ENCODE measurements at places on chromosomes 2 and 18.

GRCh38 chr2:42054714-42055430 lies 7.1 kb downstream of the PKDCC start:
- DNase-seq, result no peak

DNA sequence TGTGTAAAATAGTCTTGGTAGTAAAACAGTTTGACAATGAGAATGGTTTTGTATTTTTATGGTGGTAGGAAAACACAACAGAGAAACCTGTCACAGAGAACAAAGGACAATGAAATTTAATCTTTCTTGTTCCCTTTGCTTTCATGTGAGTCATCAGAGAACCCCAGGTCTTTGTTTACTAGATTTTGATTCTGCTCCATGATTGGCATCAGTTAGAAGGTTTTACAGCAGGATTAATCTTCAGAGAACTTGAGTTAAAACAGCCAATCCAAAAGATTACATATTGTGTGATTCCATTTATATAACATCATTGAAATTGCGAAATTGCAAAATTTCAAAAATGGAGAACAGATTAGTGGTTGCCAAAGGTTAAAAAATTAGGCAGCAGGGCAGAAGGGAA lies 2.5 kb downstream of the APLF start:
- no peak for DNase-seq

GRCh38 chr18:48869591-48869990 lies 81.2 kb downstream of the SMAD7 start:
- DNase-seq, result no peak

GRCh38 chr2:241116606-241117560 lies 14.8 kb upstream of the MTERF4 start:
- DNase-seq, result no peak

DNA sequence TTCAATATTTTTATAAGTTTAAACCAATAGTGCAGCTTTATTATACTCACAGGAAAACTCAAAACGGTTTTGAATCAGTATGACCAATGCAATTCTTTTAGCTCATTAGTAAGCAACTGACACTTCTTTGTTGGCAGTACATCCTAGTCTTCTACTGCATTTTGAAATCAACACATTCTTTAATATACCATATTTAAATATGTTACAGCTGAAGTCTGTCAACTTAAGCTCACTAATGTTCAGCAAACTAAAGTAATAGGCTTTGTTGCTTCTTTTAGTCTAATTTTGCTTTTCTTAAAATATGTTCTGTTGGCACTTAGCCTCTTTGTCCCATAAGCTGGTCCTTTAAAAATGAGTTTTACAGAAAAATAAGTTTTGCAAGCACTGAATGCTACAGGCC lies 55.4 kb upstream of the CCBE1 start:
- no peak for DNase-seq

GRCh38 chr18:58842978-58843687 lies 21.5 kb upstream of the ZNF532 start:
- DNase-seq, result no peak

GRCh38 chr18:70273021-70273420 lies 15.8 kb upstream of the SOCS6 start:
- no peak for DNase-seq

GRCh38 chr18:74420481-74420880 lies 36.6 kb downstream of the DIPK1C start:
- DNase-seq, result no peak

- no peak for DNase-seq
Observed at GRCh38 chr2:214052235-214052634, 358.6 kb upstream of the VWC2L start.

- no peak for DNase-seq
Observed at GRCh38 chr2:40384714-40385113, 67.2 kb downstream of the SLC8A1 start.

GRCh38 chr2:197179744-197180498 lies 130.7 kb downstream of the ANKRD44 start:
- no peak for DNase-seq

GRCh38 chr18:905948-906415 lies 1.3 kb downstream of the ADCYAP1 start:
- no peak for DNase-seq

GRCh38 chr2:161030260-161031063 lies 129.8 kb upstream of the TANK start:
- peak; percentile 76 for DNase-seq

DNA sequence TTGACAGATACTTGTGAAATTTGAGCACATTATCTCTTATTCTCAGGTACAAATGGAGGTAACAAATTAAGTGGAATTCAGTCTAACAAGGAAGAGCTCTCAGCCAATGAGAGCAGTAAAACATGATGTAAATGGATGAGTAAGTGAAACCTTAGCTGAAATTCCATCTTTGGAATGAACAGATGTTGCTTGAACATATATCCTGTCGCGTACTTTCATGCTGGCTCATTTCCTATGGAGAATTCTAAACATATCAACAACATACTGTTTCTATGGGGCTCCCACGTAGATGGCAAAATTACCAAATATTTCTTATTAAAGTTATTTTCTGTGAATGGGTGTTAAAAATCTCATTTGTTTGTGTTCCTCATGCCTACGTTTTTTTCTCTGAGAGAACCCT lies 256.3 kb upstream of the LINC00305 start:
- no peak for DNase-seq

DNA sequence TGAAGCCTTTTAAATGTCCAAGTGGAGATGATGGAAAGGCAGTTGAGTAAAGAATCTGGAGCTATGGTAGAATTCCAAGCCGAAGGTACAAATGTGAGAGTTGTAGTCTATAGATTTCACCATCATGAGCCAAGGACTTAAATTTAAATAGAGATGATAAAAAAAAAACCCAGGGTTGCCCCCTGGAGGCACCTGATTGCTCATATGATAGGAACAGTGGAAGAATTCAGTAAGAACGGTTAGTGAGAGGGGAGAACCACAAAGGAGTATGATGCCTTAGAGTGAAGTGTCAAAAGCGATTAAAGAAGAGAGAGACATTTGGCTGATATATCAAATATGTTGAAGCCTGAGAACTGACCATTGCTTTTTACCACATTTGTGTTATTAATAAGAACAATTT lies 11.9 kb downstream of the NYAP2 start:
- DNase-seq, result no peak

GRCh38 chr2:136916131-136916530 lies 150.8 kb downstream of the THSD7B start:
- no peak for DNase-seq

DNA sequence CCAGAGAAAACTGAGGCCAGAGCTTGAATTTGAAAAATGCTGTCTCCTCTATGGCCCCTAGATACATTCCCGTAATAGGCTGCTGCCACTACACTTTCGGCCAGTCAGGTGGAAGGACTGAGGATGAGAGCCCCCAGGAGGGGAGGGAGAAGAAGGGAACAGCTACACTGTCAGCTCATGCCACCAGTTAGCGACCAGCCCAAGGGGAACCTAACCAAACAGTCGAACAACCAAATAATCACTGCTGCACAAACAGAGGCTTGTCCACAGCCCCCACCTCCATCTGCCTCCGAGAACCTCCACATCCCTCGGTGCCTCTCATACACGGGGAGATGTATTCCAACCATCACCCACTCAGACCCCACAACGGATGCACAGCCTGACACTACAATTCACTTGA lies 7.3 kb downstream of the ZNF516 start:
- DNase-seq, result no peak
